Thyroid gland (tissue), 4 donors: ENCODE measurements at places on chromosomes 16 and 17. TPM values are rescaled to one million over a fixed set of nuclear protein-coding genes. Genes with fewer than 3 reads are reported as not detected.
A peak's percentile ranks its signal among the peaks of the same experiment; 100 is the strongest.

DNA sequence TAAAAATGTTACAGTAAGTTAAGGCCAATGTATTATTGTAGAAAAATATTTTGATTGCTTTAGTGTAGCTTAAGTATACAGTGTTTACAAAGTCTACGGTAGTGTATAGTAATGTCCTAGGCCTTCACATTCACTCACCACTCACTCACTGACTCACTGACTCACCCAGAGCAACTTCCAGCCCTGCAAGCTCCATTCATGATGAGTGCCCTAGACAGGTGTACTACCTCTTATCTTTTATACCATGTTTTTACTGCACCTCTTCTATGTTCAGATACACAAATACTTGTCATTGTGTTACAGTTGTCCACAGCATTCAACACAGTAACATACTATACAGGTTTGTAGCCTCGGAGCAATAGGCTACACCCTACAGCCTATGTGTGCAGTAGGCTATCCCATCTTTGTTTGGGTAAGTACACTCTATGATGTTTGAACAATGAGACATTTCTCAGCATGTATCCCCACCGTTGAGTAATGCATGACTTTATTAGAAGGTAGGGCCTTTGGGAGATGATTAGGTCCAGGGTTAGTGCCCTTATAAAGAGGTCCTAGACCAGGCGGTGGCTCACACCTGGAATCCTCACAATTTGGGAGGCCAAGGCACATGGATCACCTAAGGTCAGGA, 117.8 kb downstream of the SLC39A11 start:
- peaks cover 33% of the 10 kb centered on the region for H3K4me1 ChIP-seq
- no peaks in the 10 kb centered on the region for H3K27me3 ChIP-seq
- H3K4me3 ChIP-seq, result no peak overlapping the region
- H3K27ac ChIP-seq, result no peak overlapping the region
- no peaks in the 10 kb centered on the region for H3K36me3 ChIP-seq

DNA sequence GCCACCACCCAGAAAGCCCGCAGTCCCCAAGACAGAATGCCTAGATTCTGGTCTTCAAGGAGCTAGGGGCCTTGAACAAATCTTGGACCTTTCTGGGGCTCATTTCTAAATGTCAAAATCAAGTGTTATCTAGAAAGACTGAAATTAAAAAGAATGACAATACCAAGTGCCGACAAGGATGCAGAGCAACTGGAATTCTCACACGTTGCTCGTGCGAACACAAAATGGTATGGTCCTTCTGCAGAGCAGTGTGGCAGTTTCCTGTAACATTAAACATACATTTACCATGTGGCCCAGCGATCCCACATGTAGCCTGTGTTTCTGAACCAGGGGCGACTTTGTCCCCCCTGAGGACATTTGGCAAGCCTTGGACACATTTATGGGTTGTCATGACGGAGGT, 137.9 kb downstream of the GAS7 start:
- H3K27me3 ChIP-seq, result no peaks in the 10 kb centered on the region
- H3K4me3 ChIP-seq, result no peak overlapping the region
- no peaks in the 10 kb centered on the region for H3K4me1 ChIP-seq
- H3K36me3 ChIP-seq, result no peaks in the 10 kb centered on the region
- no peak for DNase-seq

GRCh38 chr17:47704116-47704515, 10.2 kb downstream of the TBKBP1 start:
- DNase-seq, result no peak
- no peaks in the 10 kb centered on the region for H3K27me3 ChIP-seq
- peaks cover under 1% of the 10 kb centered on the region for H3K4me1 ChIP-seq
- no peak overlapping the region for H3K4me3 ChIP-seq
- H3K36me3 ChIP-seq, result peaks cover 3% of the 10 kb centered on the region

GRCh38 chr17:74332763-74333283, 6.8 kb downstream of the KIF19 start:
- no peaks in the 10 kb centered on the region for H3K36me3 ChIP-seq
- H3K27me3 ChIP-seq, result no peaks in the 10 kb centered on the region
- DNase-seq, result no peak
- no peak overlapping the region for H3K27ac ChIP-seq
- H3K4me1 ChIP-seq, result peaks cover 12% of the 10 kb centered on the region
- H3K4me3 ChIP-seq, result no peak overlapping the region

DNA sequence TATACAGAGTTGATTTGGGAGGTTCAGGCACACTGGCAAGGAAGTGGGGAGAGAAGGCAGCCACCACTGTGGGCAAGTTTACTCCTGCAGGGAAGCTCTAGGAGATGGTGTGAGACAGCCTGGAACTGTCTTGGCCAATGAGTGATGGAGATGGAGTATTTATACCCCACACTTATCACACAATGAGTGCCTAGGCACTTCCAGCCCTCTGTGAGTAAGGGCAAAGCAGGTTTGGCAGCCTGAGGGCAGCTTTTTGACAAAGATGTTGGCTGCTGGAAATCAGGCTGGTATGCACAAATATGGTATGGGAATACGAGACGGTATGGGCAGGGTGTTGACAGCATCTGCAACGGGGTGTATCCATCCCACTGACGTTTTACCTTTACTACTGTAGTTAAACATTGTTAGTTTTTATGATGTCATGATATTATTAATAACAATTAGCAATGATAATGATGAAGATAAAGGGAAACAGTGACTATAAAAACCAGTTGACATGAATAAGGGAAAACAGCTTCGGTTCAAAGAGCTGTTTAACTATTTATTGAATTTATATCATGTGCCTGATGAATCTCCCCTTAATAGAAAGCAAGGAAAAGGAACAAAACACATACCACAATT, 149.9 kb downstream of the CDK5R1 start:
- no peaks in the 10 kb centered on the region for H3K4me1 ChIP-seq
- no peaks in the 10 kb centered on the region for H3K36me3 ChIP-seq
- H3K27ac ChIP-seq, result no peak overlapping the region
- H3K27me3 ChIP-seq, result no peaks in the 10 kb centered on the region

GRCh38 chr17:83159204-83160049, 80.0 kb downstream of the METRNL start:
- no peaks in the 10 kb centered on the region for H3K27me3 ChIP-seq
- no peak overlapping the region for H3K4me3 ChIP-seq
- H3K4me1 ChIP-seq, result no peaks in the 10 kb centered on the region
- H3K36me3 ChIP-seq, result no peaks in the 10 kb centered on the region

- H3K27ac ChIP-seq, result no peak overlapping the region
- no peaks in the 10 kb centered on the region for H3K27me3 ChIP-seq
- no peak overlapping the region for H3K4me3 ChIP-seq
Measured at GRCh38 chr17:73234736-73235135, 26.9 kb downstream of the CPSF4L start.

DNA sequence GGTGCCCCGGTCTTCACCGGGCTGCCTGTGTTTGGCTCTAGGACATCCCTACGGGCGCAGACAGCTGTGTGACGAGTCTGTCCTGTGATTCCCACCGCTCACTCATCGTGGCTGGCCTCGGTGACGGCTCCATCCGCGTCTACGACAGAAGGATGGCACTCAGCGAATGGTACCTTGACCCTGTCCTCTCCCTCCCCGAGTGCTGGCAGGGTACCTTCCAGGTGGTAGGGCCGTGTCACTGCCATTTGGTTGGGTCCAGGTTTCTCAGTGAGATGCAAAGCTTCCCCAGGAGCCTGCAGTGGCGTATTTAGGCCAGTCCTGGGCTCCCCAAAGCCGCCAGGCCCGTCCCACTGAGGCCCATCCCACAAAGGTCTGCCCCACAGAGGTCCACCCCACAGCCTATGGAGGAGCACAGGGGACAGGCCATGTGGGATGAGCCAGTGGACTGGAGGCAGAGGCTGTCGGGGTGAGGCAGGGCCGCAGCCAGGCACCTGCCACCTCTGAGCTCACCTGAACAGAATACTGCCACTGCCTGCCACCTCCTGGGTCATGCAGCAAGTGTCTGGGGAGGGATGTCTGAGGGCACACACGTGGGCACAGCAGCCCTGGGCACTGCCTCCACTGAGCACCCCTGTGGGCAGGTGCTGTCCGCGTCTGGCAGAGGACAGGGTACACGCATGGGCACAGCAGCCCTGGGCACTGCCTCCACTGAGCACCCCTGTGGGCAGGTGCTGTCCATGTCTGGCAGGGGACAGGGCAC, 31.4 kb upstream of the CHMP6 start:
- H3K4me1 ChIP-seq, result no peaks in the 10 kb centered on the region
- H3K27ac ChIP-seq, result no peak overlapping the region
- no peak overlapping the region for H3K4me3 ChIP-seq
- DNase-seq, result no peak

DNA sequence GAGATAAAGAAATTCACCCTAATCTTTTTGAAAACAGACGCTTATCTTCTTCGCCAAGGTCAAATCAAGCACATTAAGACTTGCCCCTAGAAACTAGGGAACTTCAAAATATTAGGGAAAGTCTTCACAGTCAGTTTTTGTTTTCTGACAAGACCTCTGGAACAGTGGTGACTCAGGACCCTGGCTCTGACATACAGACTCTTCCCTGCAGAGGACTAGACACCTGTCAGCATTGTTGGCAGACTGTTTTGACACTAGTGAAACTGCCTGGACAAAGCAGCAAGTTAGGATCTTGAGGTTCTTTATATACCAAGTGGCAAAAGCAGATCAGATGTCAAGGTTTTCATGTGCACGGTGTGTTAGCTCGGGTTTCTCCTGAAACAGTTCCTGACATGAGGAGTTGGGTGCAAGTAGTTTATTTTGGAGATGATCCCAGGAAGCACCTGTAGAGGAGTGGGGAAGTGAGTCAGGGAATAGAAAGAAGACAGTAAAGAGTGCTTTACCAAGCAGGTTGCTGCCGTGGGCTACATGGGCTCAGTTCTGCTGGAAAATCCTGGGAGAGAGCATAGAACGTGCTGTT, 182.0 kb upstream of the IRX5 start:
- no peak overlapping the region for H3K4me3 ChIP-seq
- H3K36me3 ChIP-seq, result no peaks in the 10 kb centered on the region
- no peaks in the 10 kb centered on the region for H3K4me1 ChIP-seq
- no peak overlapping the region for H3K27ac ChIP-seq
- H3K27me3 ChIP-seq, result no peaks in the 10 kb centered on the region

Gene CTRB1
- total RNA-seq, result not detected

Gene SLFN14
- total RNA-seq, result not detected

GRCh38 chr16:57645691-57646387, 17.4 kb downstream of the ADGRG1 start:
- H3K27ac ChIP-seq, result no peak overlapping the region
- peaks cover under 1% of the 10 kb centered on the region for H3K36me3 ChIP-seq
- H3K4me1 ChIP-seq, result peaks cover 16% of the 10 kb centered on the region
- H3K4me3 ChIP-seq, result no peak overlapping the region

Gene CACNG4
- 0.24 TPM for total RNA-seq

DNA sequence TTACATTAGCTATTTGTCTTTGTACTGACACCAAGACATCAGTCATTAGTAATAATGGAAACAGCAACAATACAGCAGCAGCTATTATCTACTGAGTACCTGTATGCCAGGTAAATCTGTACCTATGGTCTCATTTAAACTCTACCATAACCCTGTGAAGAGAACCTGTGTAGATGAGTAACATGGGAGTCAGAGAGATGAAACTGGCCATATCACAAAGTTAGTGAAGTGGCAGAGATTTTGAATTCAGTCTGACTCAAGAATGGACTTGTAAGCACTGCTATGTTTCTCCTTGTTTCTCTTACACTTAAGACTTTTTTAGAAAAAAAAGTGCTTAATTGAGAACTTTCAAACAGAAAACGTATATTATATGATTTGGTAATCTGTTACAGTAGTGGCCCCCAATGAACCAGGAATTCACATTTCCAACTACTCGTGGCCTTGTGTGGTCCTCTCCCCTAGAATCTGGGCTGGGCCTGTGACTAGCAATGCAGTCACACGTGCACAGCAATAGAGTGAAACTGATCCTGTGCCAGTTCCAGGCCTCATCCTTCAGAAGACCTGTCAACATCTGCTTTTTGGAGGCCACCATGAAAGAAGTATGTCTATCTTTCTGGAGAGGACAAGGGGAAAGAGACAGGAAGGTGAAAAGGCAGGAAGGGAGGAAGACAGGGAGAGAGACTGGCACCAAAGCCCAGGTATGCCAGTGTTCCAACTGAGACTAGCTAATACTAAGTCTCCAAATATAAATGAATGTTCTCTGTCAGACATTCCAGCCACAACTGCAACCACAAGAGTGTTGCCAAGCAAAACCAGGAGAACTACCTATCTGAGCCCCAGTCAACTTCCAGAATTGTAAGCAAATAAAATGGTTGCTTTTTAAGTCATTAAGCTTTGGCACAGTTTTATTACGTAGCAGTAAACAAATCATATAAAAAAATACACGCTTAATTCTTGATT, 12.0 kb downstream of the CRLF3 start:
- DNase-seq, result no peak
- no peaks in the 10 kb centered on the region for H3K36me3 ChIP-seq
- H3K27ac ChIP-seq, result no peak overlapping the region
- H3K4me1 ChIP-seq, result no peaks in the 10 kb centered on the region
- H3K27me3 ChIP-seq, result no peaks in the 10 kb centered on the region

DNA sequence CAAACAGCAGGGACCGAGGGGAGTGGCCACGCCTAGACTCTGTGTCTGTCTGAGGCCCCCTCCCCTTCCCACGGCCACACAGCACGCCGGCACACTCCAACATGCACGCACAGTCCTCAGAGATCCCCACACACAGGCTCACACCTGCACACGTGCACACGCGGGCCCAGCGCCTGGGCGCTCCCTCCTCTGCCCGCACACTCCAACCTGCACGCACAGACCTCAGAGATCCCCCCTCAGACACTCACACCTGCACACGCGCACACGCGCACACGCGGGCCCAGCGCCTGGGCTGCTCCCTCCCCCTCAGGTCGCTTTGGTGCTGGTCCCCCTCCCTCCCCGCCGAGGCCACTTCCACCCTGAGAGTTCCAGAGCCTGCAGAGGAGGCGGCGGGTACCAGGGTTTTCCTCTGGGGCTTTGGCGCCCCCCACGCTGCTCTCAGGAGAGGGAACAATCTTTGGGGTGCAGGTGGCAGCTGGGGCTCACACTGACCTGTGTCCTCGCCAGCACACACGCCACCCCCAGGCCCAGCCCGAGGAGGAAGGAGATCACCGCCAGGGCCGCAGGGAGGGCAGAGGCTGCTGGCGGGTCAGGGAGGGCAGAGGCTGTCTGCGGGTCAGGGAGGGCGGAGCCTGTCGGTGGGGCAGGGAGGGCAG, 1.6 kb downstream of the CD7 start:
- DNase-seq, result no peak
- no peaks in the 10 kb centered on the region for H3K27me3 ChIP-seq
- no peak overlapping the region for H3K4me3 ChIP-seq

DNA sequence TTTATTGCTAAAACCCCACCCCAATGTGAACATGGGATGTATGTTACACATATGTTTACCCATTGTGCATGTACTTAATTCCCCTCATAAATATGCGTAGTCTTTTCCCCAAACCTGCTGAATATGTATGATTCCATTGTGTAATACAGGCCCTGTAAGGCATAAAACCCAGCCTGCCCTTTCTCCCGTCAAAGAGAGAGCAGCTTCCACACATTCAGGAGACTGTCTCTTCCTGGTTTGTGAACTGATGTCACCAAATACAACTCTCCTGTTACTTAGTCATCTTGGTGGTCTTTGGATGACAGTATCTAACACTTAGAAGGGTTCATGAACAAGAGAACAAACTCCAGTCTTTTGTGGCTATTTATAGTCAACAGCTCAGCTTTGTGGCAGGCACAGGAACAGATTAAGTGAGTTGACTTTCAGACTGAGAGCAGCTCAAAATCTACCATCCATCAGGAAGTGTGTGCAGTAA, 24.7 kb upstream of the TMC7 start:
- no peaks in the 10 kb centered on the region for H3K27me3 ChIP-seq
- no peak overlapping the region for H3K4me3 ChIP-seq
- no peak for DNase-seq

GRCh38 chr16:50213939-50214519, 52.3 kb upstream of the ADCY7 start:
- no peak for DNase-seq
- H3K27ac ChIP-seq, result no peak overlapping the region
- no peak overlapping the region for H3K4me3 ChIP-seq
- H3K27me3 ChIP-seq, result no peaks in the 10 kb centered on the region

GRCh38 chr17:28227316-28228108, 91.5 kb upstream of the TMEM97 start:
- no peaks in the 10 kb centered on the region for H3K36me3 ChIP-seq
- peak; percentile 90 for DNase-seq
- peaks cover 34% of the 10 kb centered on the region for H3K4me1 ChIP-seq
- H3K27me3 ChIP-seq, result no peaks in the 10 kb centered on the region
- peak overlapping the region; percentile 18 for H3K4me3 ChIP-seq
